ENCODE measurements at places on chromosomes 6 and 20.

DNA sequence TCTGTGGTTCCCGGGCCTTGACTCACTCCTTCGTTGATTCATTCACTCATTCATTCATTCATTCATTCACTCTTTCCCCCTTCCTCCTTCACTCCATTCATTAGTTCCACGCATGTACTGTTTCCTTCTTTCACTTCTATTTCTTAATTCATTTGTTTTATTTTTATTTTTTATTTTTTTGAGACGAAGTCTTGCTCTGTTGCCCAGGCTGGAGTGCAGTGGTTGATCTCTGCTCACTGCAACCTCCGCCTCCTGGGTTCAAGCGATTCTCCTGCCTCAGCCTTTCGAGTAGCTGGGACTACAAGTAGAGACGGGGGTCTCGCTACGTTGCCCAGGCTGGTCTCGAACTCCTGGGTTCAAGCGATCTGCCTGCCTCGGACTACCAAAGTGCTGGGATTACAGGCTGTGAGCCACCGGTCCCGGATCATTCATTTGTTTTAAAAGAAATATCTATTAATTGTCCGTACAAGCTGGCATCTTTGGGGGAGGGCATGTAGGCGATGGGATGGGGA lies 427 bp upstream of the NFKBIE start:
- peaks cover 5% of the 10 kb centered on the region for H3K4me1 ChIP-seq
- peaks cover 23% of the 10 kb centered on the region for H3K27me3 ChIP-seq
- no peak overlapping the region for H3K4me3 ChIP-seq
- no peaks in the 10 kb centered on the region for H3K36me3 ChIP-seq
- no peak for DNase-seq
- no peak overlapping the region for H3K27ac ChIP-seq

DNA sequence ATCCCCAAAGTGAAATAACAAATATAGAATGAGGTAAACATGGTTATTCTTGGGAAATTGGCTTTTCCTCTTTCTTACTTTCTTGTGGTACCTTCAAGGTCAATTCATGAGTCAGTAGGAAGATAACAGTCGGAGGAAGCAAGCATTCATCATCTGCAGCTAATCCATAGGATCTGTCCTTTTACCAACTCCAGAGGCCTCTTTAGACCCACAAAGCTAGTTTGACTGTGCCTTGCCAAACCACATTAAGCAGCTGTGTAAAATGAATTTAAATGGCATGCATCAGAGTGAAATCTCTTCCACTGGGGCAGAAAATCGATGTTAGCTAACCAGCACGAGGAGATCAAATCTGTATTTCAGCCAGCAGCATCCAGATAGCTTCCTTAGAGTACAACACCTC lies 171.3 kb downstream of the TMEM242 start:
- no peaks in the 10 kb centered on the region for H3K36me3 ChIP-seq
- DNase-seq, result peak; percentile 96
- H3K4me1 ChIP-seq, result peaks cover 13% of the 10 kb centered on the region
- peak overlapping the region; percentile 39 for H3K27ac ChIP-seq
- no peaks in the 10 kb centered on the region for H3K27me3 ChIP-seq

- H3K27me3 ChIP-seq, result no peaks in the 10 kb centered on the region
- no peaks in the 10 kb centered on the region for H3K36me3 ChIP-seq
- H3K4me3 ChIP-seq, result no peak overlapping the region
- no peaks in the 10 kb centered on the region for H3K4me1 ChIP-seq
- H3K27ac ChIP-seq, result no peak overlapping the region
These were observed 449.8 kb downstream of the HACE1 start for GRCh38 chr6:104409913-104410312.

DNA sequence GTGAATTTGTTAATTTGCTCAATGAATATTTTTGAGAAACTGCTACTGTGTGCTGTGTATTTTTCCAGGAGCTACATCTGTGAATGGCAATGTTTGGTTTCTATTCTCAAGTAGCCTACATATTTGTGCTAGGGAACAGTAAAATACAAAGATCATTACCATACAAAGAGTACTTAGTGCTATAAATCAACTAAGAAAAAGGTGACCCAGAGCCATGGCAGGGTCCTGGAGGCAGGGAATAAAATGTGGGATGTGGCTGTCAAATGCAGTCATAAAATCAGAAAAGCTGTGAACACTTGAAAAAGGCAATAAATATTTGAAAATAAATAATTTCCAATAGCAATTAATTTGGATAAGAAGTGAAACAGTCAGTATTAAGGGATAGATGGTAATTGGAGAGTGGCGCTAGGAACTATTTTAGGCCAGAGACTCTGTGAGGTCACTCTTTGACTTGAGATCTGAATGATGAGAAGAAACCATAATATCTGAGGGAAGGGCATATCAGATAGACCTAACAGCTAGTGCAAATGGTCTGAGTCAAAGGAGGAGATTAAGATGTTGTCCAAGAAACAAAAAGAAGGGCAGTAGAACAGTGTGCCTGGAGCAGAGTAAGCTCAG lies 98.8 kb downstream of the MANEA start:
- no peaks in the 10 kb centered on the region for H3K27me3 ChIP-seq
- H3K4me3 ChIP-seq, result no peak overlapping the region
- DNase-seq, result no peak
- H3K4me1 ChIP-seq, result no peaks in the 10 kb centered on the region
